ENCODE measurements at places on chromosomes 6 and 20.

DNA sequence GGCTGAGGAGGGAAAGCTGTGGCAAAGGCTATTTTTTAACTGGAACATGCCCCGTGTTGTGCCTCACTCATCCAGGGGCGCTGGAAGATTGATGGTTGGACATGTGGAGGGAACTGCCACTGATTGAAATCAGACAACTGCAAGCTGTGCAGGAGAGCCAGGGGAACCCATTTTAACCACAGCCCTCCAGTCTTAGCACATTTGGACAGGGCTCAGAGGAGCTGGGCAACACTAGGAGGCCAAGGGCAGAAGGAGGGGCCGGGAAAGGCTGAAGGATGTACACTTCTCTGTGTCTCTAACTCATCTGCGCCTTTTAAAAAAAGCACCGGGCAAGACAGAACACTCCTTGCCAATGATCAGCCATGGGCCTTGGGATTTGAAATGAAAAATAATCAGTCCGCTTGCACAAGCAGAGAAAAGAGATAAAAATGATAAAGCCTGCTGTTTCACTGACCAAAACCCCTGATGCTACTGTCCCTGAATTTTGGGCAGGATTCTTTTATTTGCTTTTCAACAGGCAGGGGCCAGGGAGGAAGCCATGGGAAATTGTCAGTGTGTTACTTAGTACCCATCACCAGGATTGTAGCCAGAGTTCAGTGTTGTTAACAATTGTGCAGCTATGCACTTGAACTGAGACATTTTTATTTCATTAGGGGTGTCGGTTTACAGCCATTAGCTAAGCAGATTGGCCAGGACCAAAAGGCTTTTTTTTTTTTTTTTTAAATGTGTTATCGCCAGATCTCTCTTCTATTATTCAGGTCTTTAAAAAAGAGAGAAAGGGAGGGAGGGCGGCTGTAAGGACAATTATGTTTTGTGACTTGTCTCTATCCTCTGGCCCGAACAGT is 109.3 kb upstream of the EYA4 start:
- no peaks in the 10 kb centered on the region for H3K36me3 ChIP-seq
- H3K4me1 ChIP-seq = no peaks in the 10 kb centered on the region
- H3K27ac ChIP-seq = no peak overlapping the region
- no peaks in the 10 kb centered on the region for H3K27me3 ChIP-seq

DNA sequence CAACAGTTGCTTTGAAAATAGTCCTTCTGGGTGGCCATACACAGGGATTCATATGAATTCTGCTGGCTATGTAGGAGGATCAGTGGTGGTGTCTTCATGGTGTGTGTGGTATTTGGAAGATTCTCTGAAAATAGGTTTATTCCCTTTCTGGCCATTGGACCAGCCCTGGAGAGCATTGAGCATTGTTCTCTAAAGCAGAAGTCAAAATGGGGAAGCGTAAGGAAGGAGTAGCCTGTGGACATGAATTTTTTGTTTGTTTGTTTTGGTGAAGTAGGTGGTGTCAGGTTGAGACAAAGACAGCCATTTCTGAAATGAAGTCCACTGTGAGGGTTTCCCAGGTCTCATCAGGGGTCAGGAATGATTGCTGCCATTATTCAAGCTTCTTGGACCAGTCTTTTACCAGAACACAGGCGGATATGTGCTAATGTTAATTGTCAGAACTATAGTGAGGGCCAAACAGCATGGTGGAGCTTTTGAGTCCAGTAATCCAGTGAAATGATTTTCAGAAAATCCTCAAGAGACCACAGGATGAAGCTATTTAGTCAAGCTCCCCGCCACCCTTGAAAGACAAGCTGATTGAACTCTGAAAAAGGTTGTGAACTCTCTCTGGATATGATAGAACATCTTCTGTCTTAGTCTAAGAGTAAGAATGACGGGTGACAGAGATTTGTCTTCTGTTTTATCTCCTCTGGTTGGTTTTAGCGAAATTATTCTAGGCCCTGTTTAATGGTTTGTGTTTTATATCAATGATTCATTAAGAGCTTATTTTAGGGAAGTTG is 60.0 kb downstream of the DNAH8 start:
- H3K36me3 ChIP-seq = no peaks in the 10 kb centered on the region
- no peak for DNase-seq
- no peak overlapping the region for H3K4me3 ChIP-seq
- H3K27ac ChIP-seq = peak overlapping the region; percentile 52
- H3K27me3 ChIP-seq = peaks cover 33% of the 10 kb centered on the region
- H3K4me1 ChIP-seq = peaks cover 4% of the 10 kb centered on the region

DNA sequence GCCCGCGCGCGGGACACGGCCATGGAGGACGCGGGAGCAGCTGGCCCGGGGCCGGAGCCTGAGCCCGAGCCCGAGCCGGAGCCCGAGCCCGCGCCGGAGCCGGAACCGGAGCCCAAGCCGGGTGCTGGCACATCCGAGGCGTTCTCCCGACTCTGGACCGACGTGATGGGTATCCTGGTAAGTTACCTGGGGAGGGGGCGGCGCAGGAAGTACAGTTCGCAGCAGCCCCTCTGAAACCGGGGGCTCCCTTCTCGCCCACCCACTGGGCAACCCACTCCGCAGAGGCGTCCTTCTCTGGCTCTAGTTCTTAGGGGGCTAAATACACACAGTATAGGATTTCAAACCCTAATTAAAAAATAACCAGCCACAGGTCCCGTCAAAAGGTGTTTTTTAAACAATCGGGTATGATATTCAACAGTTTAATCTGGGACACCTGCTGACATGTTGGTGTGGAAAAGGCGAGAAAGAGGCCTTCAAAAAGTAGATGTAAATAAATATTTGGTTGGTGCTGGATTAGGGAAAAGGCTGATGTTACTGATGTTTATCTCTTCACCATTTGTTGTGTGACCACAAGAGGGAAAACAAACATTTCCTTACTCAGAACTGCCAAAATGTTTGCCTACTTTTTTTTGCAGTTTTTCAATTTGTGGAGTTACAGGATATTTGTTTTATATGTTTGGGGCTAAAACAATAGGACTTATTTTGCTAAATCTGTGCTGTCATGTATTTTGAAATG is 577 bp downstream of the SASH1 start:
- H3K4me1 ChIP-seq = peaks cover 7% of the 10 kb centered on the region
- H3K36me3 ChIP-seq = no peaks in the 10 kb centered on the region
- H3K4me3 ChIP-seq = peak overlapping the region; percentile 21
- H3K27me3 ChIP-seq = peaks cover 60% of the 10 kb centered on the region

DNA sequence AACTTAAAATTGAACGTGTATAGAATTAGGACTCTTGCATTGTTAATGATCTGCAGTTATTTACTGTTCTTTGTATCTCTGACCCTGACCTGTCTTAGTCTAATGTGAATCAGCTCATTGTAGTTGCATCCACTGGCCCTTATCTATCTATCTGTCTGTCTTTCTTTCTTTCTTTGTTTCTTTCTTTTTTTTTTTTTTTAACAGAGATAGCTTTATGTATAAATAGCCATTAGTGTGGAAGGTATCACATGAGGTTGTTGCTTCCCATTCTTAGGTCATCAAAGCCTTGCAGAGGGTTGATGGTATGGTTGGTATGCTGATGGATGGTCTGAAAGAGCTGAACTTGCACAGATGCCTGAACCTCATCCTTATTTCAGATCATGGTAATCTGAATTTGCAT is 59.9 kb downstream of the ENPP1 start:
- H3K27me3 ChIP-seq = peaks cover 8% of the 10 kb centered on the region
- H3K4me3 ChIP-seq = no peak overlapping the region
- no peak overlapping the region for H3K27ac ChIP-seq
- peaks cover 2% of the 10 kb centered on the region for H3K4me1 ChIP-seq
- no peak for DNase-seq

GRCh38 chr20:419556-420165 is 11.6 kb downstream of the RBCK1 start:
- no peaks in the 10 kb centered on the region for H3K27me3 ChIP-seq
- no peak for DNase-seq
- peaks cover 51% of the 10 kb centered on the region for H3K36me3 ChIP-seq
- H3K4me1 ChIP-seq = peaks cover 13% of the 10 kb centered on the region
- H3K4me3 ChIP-seq = no peak overlapping the region

GRCh38 chr6:132892929-132893771 is 78.8 kb downstream of the RPS12 start:
- DNase-seq = no peak
- peaks cover 2% of the 10 kb centered on the region for H3K27me3 ChIP-seq
- no peak overlapping the region for H3K27ac ChIP-seq
- no peaks in the 10 kb centered on the region for H3K36me3 ChIP-seq
- no peak overlapping the region for H3K4me3 ChIP-seq

DNA sequence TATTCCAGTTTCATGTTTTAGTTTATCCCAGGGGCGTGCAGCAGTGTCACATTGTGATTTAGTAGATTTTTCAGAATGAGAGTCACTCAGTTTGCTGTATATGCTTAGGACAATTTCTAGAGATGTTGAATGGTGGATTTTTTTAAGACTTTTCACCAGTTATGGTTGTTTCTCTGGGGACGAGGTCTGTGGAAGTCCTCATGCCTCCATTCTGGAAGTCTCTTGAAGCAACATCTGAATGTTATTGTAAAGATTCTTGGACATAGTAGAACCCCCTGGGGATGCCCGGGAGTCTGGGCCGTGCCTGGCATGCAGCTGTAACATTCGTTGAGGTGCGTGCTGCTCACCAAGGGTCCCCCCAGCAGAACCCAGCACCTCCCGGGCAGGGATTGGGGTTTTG is 341.5 kb downstream of the CDH4 start:
- no peaks in the 10 kb centered on the region for H3K4me1 ChIP-seq
- H3K4me3 ChIP-seq = no peak overlapping the region
- H3K27me3 ChIP-seq = peaks cover 2% of the 10 kb centered on the region
- no peak for DNase-seq
- peaks cover 2% of the 10 kb centered on the region for H3K36me3 ChIP-seq
- H3K27ac ChIP-seq = no peak overlapping the region

GRCh38 chr20:64266988-64267387 is 11.4 kb downstream of the PCMTD2 start:
- H3K4me3 ChIP-seq = no peak overlapping the region
- H3K4me1 ChIP-seq = peaks cover 16% of the 10 kb centered on the region
- DNase-seq = no peak
- peaks cover 8% of the 10 kb centered on the region for H3K36me3 ChIP-seq
- no peak overlapping the region for H3K27ac ChIP-seq
- H3K27me3 ChIP-seq = no peaks in the 10 kb centered on the region

- no peaks in the 10 kb centered on the region for H3K36me3 ChIP-seq
- no peak overlapping the region for H3K4me3 ChIP-seq
Measured at GRCh38 chr20:14264869-14265268, 72.5 kb downstream of the FLRT3 start.

DNA sequence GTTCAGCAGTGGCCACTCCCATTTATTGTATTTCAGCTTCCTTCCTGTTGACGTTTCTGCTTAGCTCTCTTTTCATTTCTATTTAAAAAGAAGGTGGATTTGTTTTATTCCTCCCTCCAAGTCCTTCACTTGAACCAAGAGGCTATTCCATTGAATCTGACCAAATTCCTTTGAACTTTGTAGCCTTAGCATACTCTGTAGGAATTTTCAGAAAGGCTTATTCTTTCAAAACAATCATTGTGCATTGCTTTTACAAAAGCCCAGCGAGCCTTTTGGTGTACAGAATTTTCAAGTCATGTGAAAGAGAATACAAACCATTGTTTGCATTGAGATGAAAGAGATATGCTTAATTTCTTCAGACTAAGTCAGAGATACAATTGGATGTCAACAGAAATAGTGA is 151.0 kb upstream of the INSM1 start:
- H3K27ac ChIP-seq = no peak overlapping the region
- H3K4me3 ChIP-seq = no peak overlapping the region
- H3K36me3 ChIP-seq = no peaks in the 10 kb centered on the region
- no peak for DNase-seq
- H3K4me1 ChIP-seq = no peaks in the 10 kb centered on the region

DNA sequence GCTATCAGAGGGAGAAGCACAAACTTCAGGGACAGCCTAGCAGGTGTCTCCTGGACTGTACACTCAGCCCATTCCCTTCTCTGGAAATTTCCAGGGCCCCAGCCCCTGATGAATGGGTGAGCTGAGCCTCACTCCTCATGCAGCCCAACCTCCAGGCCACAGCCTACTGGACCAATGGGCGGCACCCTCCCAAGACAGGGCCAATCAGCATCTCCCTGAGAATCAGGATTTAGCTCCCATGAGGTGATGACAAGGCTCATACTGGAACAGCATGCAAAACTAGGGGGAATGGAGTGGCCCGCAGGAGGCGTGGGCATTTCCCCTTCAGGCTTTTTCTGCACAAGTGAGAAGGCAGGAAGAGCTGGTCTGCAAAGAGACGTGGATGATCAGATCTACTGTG is 29.0 kb downstream of the NFATC2 start:
- H3K27me3 ChIP-seq = no peaks in the 10 kb centered on the region
- H3K4me3 ChIP-seq = no peak overlapping the region
- H3K4me1 ChIP-seq = peaks cover 61% of the 10 kb centered on the region
- peaks cover 80% of the 10 kb centered on the region for H3K36me3 ChIP-seq
- DNase-seq = no peak

DNA sequence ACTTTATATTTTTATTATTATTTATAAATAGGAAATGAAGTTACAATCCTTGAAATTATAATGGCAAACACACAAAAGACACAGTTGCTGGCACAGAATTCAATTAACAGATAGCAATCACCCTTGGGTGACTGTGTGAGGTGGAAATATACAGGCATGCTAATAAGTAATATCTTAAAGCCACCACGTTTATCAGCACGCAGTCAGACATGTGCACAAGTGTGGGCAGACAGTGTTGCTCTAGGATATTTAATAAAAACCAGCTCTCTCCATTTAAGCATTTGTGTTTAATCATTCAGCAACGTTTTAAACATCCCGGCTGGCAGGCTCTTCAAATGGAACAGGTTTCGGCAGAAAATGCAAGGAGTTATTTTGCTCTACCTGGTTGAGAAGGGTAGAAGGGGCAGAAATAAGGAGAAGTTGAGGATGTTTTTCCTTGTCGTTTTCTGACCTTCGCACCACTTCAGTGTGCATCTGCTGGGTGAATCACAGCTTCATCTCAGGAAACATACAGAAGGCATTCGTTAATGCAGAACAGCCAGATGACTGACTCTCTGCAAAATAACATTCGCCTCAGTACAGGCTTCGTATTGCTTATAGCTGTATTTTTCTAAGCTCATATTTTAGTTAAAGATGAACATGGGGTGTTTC is 585.1 kb downstream of the QKI start:
- H3K4me1 ChIP-seq = no peaks in the 10 kb centered on the region
- no peaks in the 10 kb centered on the region for H3K36me3 ChIP-seq
- no peak overlapping the region for H3K27ac ChIP-seq
- no peak overlapping the region for H3K4me3 ChIP-seq
- DNase-seq = no peak
- peaks cover 11% of the 10 kb centered on the region for H3K27me3 ChIP-seq

- H3K27ac ChIP-seq = no peak overlapping the region
- no peaks in the 10 kb centered on the region for H3K4me1 ChIP-seq
- DNase-seq = no peak
Measured at GRCh38 chr6:46331461-46331860, 159.8 kb downstream of the RCAN2 start.

All from activated naive CD8-positive, alpha-beta T cell treated with anti-CD3 and anti-CD28 coated beads, Interleukin-2, amount 50 U/mL, for 24 hours (primary cell).